ENCODE measurements at places on chromosomes 5 and 9.

DNA sequence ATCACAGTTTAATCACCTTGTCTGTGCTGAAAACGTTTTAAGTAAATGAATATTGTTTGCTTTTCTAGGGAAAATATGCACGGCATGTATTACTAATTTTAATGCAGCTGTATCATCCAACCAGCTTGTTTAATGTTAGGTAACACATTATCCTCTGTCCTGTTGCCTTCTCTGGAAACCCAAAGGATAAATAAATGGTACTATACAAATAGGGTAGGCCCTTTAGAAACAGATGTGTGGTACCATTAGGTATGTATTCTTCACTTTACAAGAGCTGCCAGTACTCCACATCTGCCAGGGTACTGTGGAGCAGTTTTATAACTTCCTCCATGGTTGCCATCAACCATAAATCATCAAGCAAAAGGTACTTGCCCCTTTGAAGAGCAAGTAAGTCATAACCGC is 42.9 kb downstream of the FAF2 start:
- DNase-seq: no peak

DNA sequence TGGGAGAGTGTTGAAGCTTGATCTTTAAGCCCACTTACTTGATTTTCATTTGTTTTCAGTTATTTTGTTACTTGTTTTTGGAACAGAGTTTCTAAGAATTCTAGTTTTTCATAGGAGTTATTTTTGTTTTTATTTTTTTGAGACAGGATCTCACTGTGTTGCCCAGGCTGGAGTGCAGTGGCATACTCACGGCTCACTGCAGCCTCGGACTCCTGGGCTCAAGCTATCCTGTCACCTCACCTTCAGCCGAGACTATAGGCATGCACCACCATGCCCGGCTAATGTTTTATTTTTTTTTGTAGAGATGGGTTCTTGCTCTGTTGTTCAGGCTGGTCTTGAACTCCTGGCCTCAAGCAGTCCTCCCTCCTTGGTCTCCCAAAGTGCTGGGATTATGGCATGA is 6.3 kb downstream of the ERBIN start:
- DNase-seq: no peak

GRCh38 chr5:454936-455335 is 12.0 kb downstream of the EXOC3 start:
- no peak for DNase-seq

DNA sequence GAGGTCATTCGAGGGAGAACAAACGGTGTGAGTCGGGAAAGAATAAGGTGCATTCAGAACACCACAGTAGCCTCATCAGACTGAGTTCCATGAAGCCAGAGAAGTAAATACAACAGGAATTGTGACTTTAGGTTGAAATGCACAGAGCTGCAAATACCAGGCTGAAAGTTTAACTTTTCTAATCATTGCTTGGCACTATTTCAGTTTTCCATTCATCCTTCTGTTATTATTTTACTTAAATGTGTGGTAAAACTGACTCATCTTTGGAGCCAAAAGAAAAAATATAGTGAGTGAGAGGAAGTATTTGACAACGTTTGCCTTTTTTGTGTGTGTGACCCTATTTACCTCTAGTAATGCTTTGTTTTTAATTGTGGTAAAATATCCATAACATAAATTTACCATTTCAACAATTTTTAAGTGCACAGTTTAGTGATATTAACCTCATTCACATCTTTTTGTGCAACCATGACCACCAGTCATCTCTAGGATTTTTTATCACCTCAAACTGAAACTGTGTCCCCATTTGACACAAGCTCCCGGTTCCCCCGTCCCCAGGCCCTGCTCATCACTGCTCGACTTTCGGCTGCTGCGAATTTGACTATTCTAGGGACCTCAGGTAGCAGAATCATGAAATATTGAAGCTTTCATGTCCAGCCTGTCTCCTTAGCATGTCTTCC is 166.8 kb downstream of the HSD17B3 start:
- DNase-seq: no peak

DNA sequence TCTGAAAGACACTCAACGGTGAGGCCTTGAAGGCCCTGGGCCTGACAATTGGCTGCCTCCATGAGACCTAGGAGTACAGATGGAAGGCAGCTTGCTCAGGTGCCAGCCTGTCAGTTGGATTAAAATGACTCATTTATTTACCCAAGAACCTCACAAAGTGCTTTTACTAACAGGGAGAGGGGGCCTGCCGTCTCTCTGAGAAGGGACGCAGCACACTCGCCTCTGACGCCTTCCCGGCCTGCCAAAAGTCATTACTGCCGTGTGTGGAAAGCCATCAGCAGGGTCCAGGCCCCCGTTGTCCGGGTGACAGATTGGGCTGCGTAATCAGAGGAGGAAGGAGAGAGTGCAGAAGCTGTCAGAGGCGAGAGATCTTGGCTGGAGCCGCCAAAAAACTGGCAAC is 32.4 kb downstream of the DDX31 start:
- DNase-seq: no peak

Data from NCI-H187 treated with DMSO at 0.1 percent for 48 hours (cell line).